ENCODE measurements at places on chromosomes 4 and X. TPM values are rescaled to one million over a fixed set of nuclear protein-coding genes. Genes with fewer than 3 reads are reported as not detected.

GRCh38 chr4:71456841-71457240 is 118.0 kb downstream of the SLC4A4 start:
- DNase-seq = no peak

DNA sequence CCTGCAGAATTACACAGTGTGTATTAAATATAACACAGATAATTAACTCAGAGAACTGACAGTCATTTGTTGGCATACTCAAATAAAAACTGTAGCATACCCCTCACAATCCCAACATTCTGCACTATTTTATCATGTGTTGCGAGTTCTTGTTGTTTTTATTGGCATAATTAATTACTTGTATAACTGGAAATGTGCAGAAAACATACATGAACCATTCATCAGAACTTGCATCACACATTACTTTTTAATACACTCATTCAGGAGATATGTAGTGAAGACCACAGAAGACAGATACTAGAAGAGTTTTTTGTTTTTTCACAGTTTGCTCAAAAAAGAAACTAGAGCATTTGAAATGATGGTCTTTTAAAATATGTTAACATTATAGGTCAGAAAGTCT is 74.6 kb upstream of the NEIL3 start:
- no peak for DNase-seq

DNA sequence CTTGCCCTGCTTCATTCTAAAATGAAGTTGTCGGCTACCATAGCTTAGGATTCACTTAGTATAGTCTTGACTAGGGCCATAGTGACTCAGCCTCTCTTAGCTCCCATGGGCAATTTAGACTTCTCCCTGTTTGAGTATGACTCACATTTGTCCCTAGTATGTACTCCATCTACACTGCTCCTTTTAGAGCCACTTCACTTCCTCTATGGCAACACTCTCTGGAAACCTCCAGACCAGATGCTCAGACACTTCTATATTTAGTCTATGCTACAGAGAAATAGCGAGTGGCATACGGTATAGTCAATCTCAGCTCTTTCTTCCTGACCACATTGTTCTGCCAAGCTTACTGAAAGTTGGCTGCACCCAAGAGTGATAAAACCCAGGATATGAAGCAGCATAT is 11.2 kb downstream of the MEPE start:
- DNase-seq = no peak

DNA sequence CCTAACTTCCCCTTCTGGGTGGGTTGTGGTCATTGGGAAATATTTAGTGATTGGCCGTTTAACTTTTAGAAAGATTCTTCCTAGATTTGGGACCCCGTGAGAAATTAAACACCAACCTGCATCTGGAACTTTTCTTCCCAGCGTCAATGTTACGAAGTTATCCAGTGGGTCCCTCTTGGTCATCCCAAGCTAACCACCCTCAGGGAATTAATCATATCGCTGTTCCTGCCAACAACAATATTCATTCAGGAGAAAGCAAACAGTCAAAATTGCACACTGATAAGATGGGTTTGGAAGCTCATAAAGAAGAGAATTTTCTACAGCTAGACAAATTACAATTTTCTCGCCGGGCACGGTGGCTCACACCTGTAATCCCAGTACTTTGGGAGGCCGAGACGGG is 121.2 kb upstream of the STX18 start:
- DNase-seq = no peak

GRCh38 chr4:81447566-81448229 is 24.0 kb downstream of the RASGEF1B start:
- DNase-seq = no peak

AFF2 gene
- 0.22 TPM for total RNA-seq

CTAG2 gene
- not detected for total RNA-seq

AMTN gene
- total RNA-seq = not detected

All from Right ventricle myocardium inferior (tissue), 1 donor.